SHP77 (cell line): ENCODE measurements at places on chromosomes 5 and 9.

- no peak for DNase-seq
Observed at GRCh38 chr5:124675931-124676846, 70.2 kb downstream of the ZNF608 start.

DNA sequence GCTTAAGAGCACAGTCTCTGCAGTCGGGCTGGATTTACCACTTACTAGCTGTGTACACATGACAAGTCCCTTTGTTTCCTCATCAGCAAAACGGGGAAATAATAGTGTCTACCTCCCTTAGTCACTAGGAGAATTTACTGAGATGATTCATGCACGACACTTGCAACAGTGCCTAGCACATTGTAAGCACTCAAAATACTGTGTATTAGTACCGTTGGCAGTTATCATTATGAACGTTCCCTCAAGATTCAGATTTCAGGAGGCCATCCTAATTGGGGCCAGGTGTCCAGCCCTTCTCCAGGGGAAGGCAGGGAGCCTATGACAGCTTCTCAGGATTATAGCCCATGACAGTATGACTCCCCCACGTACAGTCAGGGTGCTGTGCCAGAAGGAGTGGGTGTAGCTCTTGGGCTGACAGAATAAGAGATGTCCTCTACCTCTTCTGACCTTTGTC, 164.3 kb downstream of the DOCK2 start:
- DNase-seq, result no peak

DNA sequence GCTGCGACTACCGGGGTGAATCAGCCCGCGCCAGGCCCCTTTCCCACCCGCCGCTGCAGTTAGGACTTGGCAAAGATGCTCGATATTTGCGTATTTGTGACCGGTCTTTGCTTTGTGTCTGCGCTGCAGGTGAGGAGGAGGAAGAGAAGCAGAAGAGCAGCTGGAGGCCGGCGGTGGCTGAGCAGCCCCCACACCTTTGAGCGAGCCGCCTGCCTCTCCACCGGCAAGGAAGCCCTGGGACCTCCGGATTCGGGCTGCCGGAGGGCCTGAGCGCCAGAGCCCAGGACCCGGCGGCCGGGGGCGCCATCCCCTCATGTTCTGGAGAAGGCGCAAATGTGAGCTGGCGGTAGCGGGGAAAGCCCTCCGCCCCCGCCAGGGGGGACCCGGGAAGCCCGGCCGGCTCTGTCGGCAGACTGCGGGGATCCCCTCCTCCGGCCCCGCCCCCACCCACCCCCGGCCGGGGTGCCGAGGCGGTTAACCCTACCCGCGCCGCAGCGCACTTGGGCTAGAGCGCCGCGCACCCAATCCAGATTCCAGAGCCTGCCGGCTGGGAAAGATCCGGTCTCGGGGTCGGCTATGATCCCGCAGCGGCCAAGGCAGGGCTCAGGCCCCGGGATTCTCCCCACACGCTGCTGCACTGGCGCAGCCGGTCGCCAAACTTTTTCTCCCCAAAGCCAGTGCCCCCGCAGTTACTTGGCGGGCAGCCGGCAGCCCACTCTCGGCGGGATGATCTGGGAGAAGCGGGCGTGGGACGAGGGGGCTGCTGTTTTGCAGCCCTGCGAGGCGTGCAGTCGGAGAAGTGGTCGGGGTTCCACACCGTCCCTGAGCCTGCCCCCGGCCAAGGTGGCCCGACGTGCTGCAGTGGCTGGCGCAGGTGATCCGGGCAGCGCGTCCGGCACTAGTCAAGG, 800 bp upstream of the KCNN2 start:
- DNase-seq, result no peak

GRCh38 chr9:92726348-92726747, 38.3 kb downstream of the BICD2 start:
- no peak for DNase-seq
